Transverse colon (tissue), 4 donors: ENCODE measurements at places on chromosomes 12 and 14.

GRCh38 chr12:132276827-132277373, 52.5 kb downstream of the GALNT9 start:
- no peak for DNase-seq

- no peak for DNase-seq
Measured at GRCh38 chr14:51069055-51069454, 25.9 kb downstream of the TRIM9 start.

GRCh38 chr12:77113971-77114370, 48.6 kb upstream of the E2F7 start:
- DNase-seq, result no peak

GRCh38 chr12:132765361-132765760, 3.7 kb upstream of the ANKLE2 start:
- no peak for DNase-seq

DNA sequence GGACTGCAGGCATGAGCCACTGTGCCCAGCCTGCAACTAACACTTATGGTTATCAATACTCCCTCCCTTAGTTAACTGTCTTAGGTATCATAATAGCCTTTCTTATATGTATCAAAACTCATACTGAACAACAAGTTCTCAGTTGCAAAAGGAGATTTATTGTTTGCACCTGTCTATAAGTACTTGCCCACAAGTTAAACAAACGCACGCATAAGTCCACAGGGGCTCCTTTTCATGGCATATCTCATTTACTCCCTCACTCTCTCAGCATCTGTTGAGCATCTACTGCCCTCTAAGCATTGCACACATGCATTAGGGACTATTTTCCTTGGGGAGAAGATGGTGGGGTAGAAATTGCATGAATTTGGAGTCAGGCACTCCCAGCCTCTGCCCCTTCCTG, 46.7 kb upstream of the CORO1C start:
- no peak for DNase-seq

DNA sequence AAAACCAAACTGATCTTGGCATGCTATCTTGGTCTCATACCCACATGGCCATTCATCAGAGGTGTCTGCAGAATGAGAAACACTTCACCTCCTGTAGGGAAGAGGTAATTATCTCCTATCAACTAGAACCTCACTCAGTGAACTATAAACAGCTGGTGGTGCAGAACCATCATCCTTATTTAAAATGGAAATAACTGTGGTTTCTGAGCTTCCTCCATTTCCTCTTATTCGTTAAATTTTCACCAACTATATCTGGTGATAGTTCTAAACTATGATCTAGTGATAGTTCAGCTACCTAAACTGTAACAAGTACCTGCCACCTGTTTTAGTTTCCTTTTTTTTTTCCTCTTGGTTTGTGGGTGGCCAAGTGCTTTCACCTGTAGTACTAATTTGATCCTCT, 218.5 kb downstream of the FUT8 start:
- DNase-seq, result no peak

- no peak for DNase-seq
Measured at GRCh38 chr12:126210448-126210847, 1145.2 kb downstream of the AACS start.

DNA sequence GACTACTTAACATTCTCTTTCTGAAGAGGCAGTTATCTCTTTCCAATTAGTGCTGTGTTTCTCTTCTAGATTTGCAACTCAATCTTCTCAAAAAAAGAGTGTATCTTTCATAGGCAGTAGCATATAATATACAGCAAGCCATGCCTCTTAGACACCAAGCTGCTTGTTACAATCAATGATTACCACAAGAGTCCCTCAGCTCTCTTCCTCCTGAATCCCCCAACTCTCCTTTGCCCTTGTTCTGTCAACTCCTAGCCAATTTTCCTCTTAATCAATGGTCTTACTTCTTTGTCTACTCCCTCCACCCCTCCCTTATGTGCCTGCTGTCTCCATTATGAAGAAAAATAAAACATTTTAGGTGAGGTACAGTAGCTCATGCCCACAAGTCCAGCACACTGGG, 2.6 kb downstream of the TMTC1 start:
- no peak for DNase-seq

- DNase-seq, result no peak
Measured at GRCh38 chr12:53966085-53966384, 6.9 kb upstream of the HOXC11 start.

DNA sequence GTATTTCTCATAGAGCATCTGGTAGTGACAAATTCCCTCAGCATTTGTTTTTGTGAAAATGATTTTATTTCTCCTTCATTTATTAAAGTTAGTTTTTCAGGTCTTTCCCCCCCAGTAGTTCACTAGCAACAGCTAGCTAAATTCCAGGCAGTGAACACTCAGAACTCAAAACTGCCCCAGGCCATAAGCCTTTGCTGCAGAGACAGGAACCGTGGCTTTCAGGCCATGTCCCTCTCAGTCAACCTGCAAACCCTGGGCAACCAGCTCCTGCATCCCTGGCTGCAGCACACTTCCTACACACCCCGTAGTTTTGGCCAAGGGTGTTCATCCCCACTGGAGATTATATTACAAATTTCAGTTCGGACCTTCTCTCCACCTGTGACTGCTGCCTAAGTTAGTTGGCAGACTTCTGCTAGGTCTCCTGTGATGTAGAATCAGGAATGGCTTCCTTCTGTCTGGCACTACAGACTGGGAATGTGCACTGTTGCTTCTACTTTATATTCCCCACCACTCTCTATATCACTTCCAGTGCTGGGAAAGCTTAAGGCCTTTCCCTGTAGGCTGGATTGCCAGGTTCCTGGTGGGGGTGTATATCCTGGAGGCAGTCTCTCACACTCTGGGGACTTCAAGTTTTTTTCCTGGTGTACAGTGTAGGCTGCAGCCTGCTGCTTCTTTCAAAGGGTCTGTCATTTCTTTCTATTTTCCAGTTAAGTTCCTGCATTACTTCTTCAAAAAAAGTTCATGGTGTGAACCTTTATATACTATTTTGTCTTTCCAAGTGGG, 924.4 kb upstream of the LRFN5 start:
- no peak for DNase-seq

GRCh38 chr12:27751386-27752047, 28.5 kb upstream of the KLHL42 start:
- peak; percentile 87 for DNase-seq

GRCh38 chr12:101777485-101777884, 38.2 kb upstream of the SYCP3 start:
- no peak for DNase-seq

- no peak for DNase-seq
Measured at GRCh38 chr12:76303365-76303764, 44.9 kb downstream of the BBS10 start.

- DNase-seq, result peak; percentile 92
Measured at GRCh38 chr14:23588884-23589598, 10.5 kb upstream of the JPH4 start.

GRCh38 chr14:39621223-39621622, 189.0 kb upstream of the FBXO33 start:
- no peak for DNase-seq

GRCh38 chr12:56602239-56602638, 27.9 kb downstream of the BAZ2A start:
- DNase-seq, result no peak

DNA sequence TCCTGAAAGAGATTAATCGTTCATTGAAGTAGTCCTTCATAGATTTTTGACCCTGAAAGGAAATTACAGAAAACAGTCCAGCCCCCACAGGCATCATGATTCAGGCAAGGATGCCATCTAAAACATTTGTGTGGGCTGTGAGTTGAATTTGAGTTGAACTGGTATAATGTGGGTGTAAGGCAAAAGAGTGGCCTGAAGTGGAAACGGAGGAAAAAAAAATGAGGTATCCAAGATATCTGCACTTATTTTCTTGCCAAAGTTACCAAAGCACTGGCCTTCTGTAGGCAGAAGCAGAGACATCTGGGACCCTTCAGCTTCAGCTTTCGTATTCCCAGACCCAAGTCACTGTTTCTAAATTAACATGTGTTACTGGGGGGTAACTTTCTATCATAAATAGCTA, 105.1 kb upstream of the DIO2 start:
- DNase-seq, result no peak

DNA sequence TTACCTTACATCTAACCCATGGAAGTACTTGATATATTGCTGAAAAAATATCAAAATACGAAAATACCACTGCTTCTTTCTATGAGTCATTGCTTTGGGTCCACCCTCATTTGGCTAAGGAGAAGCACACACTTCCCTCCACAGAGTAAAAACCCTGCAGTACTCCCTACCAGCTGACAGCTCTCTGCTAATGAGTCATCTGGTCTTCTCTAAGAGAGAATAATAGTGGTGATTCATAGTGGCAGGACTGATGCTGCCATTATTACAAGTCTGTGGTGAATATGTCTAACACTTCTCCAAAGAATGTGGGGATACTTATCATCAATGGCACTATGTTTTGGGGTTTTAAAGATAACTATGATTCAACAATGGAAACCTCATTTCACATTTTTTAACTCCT, 90.7 kb downstream of the PPFIA2 start:
- no peak for DNase-seq

DNA sequence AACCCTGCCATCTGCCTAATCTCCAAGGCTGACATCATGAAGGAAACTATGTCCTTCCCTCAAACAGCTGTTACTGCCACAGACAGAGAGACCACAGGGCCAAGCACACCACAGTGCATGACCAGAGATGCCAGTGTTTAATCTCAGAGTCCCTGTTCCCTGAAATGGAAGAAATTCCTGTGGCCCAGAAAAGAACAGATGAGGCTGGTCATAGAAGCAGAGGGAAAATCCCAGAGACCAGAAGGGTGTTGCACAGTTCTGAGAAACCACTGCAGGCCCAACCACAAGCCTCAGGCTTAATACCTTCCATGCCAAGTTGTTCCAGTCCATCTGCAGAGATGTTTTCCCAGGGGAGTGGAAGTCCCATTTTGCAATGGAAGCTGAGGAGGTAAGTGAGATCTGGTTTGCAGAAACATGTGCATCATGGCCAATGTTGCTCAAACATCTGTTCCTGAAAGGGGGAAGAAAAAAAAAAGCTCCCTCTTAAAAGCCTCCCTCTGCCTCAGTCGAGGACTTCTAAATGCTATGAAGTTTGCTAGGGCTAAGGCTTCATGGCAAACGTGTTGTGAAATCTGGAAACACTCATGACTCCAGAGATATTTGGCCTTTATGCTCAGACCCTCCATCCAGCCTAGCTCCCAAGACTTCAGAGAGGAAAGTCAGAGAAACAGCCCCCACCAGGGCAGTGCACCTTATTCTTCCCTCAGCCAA, 98.6 kb downstream of the SCARB1 start:
- DNase-seq, result no peak

DNA sequence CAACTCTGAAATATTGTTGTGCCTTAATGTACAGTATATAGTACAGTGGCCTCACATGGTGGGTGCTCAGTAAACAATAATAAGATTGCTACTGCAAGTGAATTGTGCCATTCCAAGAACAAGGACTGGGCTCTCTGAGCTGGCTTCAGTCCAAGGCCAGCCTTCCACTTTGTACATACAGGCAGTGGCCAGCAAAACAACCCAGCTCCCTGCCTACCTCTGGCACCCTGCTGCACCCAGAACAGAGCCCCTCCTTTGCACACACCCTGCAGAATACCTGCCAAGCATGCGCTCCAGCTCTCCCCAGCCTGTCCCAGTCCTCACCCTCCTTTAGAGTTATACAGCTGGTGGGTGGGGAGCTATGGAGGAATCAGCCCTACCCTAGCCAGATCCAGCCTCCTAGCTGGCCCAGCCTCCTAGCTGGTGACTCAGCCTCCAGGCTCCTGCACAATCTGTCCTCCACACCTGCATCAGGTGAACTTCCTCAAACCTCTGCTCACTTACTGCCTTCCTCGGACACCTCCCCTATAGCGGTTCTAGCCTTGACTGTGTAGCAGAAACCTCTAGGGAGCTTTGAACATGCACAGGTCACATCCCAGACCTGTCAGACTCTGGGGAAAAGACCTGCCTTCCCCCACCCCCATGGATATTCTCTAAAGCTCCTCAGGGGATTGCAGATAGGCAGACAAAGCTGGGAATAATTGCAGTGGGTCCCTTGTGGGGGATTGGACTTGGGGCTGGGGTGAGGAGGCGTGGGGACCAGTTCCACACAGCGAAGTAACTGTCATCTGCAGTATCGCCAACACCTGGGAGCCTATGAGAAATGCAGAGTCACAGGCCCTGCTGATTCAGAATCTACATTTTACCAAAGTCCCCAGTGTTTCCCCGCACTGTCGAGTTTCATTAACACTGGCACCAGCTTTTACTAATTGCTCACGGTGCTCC, 17.9 kb downstream of the ZDHHC22 start:
- peak; percentile 95 for DNase-seq

- no peak for DNase-seq
Measured at GRCh38 chr12:26101763-26102162, 23.1 kb downstream of the BHLHE41 start.

- DNase-seq, result no peak
Measured at GRCh38 chr12:119990382-119990874, 1.4 kb downstream of the BICDL1 start.

DNA sequence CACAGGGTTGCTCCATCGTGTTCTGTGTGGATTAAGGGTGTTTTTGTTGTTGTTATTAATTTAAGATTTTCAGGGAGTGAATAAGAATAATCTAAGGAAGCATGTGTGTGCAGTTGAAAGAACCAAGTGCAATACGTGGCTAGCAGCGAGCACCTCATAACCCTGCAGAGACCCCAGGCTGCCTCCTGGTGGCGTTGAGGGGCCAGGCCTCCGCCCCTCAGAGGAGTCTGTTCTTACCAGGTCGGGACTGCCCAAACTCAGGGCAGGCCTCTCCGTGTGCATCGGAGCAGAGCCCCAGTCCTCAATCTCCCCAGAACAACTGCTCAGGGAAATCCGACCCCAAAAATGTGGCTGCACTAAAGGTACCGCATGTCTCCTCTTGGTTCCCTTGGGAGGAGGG, 36.8 kb downstream of the IL31 start:
- DNase-seq, result no peak

DNA sequence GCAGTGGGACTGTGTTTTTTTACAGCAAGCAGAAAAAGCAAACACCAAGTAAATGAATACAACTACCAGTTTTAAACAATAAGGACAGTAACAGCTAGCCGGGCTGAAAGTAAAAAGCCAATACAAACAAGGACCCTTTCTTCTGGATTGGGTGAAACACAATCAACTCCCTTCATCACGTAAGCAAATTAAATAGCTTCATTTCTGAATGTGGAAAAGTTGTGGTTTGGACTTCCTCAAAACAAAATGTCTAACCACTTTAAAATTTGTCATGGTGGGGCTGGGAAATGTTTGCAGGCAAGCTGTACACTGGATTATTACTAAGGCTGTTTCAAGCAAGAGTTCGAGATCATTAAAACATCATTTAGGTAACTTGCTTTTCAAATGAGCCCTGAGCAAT, 47.4 kb downstream of the TCHP start:
- no peak for DNase-seq

- no peak for DNase-seq
Measured at GRCh38 chr14:34993426-34993825, 10.6 kb downstream of the SRP54 start.
